ENCODE measurements at places on chromosomes 6 and 20.

- peak; percentile 70 for DNase-seq
These were observed 167.9 kb upstream of the KCNG1 start for GRCh38 chr20:51190783-51191180.

DNA sequence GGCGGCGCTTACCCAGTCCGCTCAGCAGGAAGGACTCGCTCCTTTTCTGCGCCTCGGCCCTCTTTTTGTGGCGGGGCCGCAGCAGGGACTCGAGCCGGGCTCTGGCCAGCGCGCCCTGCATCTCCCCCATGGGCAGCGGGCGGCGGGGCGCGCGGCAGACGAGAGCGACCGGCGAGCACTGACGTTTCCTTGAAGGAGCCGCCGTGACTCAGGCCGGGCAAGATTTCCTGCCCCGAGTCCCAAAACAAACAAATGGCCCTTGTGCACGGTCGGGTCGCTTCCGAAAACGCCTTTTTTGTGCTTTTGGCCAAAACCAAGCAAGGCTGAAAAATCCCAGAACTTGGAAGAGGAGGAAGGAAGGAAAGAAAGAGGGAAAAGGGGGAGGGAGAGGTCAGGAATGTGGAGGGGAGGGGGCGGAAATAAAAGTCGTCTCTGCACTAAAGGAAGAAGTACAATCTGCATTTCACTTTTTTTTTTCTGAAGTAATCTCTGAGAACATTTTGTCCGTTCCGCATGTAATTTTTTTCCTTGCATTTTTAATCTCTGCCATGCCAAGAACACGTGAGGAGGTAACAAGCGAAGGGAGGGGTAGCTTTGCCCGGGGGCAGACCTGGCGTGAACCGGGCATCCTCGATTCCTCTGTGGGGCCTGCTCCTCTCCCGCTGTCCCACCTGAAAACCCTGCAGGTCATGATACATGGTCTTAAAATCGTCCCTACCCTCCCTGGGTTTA is 123.3 kb upstream of the SLC2A12 start:
- peak; percentile 83 for DNase-seq

DNA sequence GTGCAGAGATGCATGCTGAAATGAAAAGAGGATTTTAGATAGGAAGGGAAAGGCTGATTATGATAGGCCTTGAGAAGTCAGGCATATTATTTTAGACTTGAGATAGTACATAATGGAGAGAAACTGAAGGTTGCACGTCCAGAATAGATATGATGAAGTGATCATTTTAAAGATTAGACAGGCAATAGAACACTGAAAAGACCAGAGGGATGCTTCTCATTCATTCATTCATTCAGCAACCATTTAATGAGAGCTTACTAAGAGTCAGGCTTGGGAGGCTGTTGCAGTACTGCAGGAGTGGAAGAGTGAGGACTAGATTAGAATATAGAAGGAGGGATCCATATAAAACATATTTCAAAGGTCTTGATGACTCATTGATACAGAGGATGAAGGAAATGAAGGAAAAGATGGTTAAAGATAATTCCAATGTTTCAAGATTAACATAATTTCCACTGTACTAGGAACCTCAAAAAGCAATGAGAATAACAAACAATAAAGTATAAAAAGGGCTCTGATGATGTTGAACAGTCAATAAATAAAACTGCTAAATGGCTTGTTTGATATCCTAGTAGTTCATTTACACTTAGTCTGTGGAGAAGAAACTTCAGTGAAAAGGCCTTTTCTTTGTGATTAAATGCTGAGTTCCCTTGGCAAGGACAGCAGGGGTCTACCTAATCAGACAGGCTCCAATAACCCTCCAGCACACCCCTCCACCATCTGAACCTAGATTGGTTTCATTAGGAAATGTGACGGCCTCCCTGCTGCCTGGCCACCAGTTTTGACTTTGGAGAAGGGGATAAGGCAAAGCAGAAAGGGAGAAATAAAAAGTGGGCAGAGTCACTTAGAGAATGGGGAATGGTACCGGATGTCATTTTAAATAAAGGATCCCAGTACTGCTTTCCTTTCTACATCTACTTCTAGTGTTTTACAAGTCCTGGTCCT is 5.3 kb upstream of the FBXO9 start:
- no peak for DNase-seq

DNA sequence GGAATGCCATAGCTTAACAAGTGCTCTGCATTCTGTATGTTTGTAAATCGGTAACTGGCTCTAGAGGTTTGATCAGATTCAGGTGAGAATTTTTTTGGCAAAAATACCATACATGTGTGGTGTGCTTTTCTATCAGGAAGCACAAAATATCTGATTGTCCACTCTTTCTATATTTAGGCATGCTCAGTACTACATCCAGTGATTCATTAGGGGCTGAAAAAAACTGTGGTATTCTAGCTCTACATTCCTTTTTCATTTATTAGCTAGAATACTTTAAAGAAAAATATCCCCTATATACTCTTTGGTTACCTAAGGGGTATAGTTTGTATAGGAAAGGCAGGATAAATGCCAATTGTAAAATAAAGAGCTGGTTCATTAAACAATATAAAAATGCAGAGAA is 10.6 kb upstream of the ELOVL2 start:
- DNase-seq = peak; percentile 29

DNA sequence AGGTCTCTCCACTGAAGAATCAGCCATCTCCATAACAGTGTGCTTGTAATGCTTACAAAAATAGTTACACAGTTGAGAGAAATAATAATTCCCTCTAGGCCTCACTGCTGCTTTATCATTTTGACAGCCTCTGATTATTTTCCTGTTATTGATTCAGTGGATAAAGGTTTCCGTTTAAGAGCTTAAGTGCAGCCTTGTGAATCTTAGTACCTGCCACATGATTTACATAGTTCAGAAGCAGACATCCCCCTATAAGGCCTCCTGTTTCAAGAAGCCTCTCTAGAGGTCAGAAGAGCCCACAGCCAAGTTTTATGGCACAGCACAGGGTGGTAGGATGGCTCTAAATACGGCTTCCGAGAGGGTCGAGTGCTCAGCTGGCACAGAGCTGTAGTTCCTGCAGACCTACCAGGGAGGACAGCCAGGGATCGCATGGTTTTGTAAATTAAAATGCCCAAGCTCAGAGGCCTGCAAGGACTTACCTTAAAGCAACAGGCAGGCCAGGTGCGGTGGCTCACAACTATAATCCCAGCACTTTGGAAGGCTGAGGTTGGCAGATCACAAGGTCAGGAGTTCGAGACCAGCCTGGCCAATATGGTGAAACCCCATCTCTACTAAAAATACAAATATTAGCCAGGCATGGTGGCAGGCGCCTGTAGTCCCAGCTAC is 17.6 kb upstream of the PYGB start:
- DNase-seq = no peak

DNA sequence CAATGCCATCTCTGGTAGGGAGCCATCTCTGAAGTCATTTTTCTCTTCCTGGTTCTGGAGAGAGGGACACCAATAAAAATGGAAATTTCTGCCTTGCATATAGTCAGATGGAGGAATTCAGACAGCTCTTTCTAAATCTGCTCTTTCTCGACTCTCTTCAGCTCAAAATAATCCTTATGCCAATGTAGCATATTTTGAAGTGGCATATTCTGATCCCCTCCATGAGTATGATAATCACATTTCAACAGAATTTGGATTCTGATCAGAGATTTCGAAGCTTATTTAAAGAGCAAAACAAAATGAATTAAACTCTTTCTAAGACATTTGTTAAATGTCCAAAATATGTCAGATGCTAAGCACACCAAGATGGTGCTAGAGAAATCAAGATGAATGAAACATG is 267.1 kb upstream of the BTBD3 start:
- no peak for DNase-seq

DNA sequence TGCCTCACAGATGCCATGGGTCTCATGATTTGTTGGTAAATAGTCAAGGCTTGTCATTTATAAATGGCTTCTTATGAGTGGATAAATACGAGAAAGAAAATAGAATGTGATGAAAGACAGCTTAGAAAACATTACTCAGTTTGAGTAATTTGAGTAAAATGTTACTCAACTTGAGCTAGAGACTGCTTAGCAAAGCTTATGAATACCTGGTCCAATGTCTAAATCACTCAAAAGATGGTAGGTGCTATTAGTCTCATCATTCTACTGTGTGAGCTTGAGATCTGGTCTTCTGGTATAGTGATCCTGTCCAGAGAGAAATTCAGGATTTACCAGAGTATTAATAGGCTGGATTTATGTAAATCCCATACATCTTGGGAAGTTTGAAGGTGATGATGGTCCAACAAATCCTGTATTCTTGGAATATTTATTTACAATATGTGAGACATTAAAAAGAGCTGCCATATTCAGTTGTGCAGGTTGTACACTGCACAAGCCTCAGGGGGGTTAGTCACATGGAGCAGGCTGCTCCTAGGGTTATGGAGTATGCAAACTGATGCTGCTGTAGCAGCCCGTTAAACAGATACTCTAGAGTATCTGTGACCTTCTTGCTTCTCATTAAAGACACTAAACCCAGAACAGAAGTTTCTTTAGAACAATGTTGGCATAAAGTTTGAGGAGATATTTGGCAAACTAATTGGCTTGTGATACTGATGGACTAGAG is 112.9 kb downstream of the RCAN2 start:
- DNase-seq = no peak

DNA sequence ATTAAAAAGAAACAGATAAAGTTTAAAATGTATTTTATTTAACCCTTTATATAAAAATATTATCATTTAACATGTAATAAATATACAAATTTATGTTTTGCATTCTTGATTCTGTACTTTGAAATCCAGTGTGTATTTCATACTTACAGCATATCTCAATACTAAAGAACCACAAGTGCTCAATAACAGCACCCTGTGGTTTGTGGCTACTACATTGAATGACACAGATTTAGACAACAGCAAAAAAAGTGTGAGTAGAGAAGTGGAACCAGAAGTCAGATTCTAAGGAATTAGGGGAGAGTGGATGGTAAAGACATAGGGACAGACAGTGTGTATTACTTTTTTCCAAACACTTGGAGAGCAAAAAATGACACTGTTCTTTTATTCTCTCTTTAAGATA is 524.5 kb downstream of the BMP2 start:
- no peak for DNase-seq

DNA sequence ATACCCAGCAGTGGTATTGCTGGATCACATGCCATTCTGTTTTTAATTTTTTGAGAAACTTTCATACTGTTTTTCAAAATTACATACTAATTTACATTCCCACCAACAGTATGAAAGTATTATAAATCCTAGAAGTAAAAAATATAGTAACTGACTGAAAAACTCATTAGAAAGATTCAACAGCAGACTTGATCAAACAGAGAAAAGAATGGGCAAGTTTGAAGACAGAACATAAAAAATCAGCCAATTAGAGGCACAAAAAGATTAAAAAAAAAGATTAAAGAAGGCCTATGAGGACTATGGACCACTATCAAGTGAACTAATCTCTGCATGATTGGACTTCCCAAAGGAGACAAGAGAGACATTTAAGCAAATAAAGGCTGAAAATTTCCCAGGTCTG is 144.0 kb upstream of the GRIK2 start:
- DNase-seq = no peak

GRCh38 chr20:2312876-2313275 is 17.1 kb downstream of the TGM3 start:
- peak; percentile 18 for DNase-seq

Measured in fibroblast of skin of right biceps (primary cell).